ENCODE measurements at places on chromosomes 1 and 21. TPM values are rescaled to one million over a fixed set of nuclear protein-coding genes. Genes with fewer than 3 reads are reported as not detected.

The LINGO4 gene
- total RNA-seq = not detected

The KLHDC7A gene
- total RNA-seq = 4.9 TPM

The CFH gene
- total RNA-seq = 80.7 TPM

The S100A8 gene
- 69.8 TPM for total RNA-seq

The IGSF5 gene
- total RNA-seq = not detected

GRCh38 chr21:34582506-34583150 lies 32.3 kb downstream of the RCAN1 start:
- no peaks in the 10 kb centered on the region for H3K27me3 ChIP-seq
- peak; percentile 60 for DNase-seq
- H3K36me3 ChIP-seq = no peaks in the 10 kb centered on the region
- no peak overlapping the region for H3K27ac ChIP-seq
- peaks cover 6% of the 10 kb centered on the region for H3K4me1 ChIP-seq

DNA sequence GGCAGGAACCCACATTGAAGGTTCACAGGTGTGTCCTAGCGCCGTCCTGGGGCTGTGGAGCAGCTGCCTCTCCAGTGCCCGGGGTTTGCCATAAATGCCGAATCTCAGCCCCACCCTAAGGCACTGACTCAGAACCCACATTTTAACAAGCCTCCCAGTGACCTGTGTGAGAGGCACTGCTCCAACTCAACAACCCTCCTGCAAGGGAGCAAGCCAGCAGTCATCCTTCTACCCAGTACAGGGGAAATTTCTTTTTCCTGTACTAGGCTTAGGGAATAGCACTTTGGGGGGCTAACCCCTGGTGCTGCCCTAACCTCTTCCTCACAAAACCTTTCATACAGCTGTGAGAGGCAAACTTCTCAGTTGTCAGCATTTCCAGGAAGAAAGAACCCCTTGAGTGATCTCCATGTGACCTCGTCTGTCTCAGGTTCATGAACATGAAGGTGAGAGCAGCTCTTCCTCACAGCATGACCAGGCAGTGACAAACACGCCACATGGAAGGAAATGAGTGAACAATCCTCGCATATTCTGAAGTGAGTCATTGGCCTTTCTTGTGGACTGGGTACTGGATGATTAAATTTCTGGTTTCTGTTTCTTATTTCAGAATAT lies 11.4 kb upstream of the BCAR3 start:
- H3K27me3 ChIP-seq = no peaks in the 10 kb centered on the region
- peak overlapping the region; percentile 66 for H3K27ac ChIP-seq
- no peaks in the 10 kb centered on the region for H3K4me1 ChIP-seq
- H3K4me3 ChIP-seq = no peak overlapping the region

GRCh38 chr21:44658541-44658910 lies 794 bp downstream of the KRTAP12-3 start:
- H3K4me1 ChIP-seq = no peaks in the 10 kb centered on the region
- H3K36me3 ChIP-seq = no peaks in the 10 kb centered on the region
- DNase-seq = no peak
- no peak overlapping the region for H3K27ac ChIP-seq
- no peaks in the 10 kb centered on the region for H3K27me3 ChIP-seq

DNA sequence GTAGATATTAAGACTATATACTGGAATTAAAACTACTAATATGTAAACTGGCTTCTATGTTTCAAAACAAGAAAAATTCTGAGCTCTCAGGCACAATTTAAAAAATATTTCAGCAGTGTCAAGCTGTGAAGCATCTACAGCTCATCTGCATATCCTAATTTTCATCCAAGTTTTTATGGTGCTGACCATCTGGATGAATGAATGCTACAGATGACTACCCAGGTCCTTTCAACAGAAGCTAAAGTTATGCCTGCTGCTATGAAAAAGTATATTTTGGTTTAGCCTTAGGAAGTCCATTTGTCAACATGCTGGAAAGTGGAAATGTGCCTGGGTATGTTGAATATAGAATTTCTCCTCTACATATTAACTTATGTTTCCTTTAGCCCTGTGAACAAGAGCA lies 206.9 kb downstream of the NEGR1 start:
- no peak for DNase-seq
- H3K27ac ChIP-seq = no peak overlapping the region
- H3K36me3 ChIP-seq = no peaks in the 10 kb centered on the region
- no peak overlapping the region for H3K4me3 ChIP-seq

DNA sequence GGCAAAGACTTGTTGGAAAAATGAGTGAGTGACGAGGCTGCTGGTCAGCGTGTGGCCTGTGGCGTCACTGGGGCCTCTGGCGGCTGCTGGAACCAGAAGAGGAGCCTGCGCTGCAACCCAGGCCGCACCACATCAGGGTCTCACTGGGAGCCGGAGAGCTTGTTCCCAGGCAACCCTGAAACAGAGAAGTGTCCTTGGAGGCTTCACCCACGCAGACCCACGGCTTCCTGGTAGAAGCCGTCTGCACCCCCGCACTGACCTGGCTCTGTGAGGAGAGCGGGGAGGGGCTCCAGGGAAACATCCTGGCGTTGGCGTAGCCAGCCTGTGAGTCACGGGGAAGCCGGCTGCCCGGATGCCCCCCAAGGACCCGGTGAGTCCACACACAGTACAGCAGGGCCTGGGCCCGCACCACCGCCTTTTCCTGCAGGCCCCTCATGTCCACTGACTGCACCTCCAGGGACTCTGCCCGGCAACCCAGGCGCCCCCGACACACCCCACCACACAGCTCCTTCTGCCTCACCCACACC lies 57.4 kb downstream of the COL6A1 start:
- H3K4me1 ChIP-seq = no peaks in the 10 kb centered on the region
- no peak overlapping the region for H3K4me3 ChIP-seq
- H3K36me3 ChIP-seq = no peaks in the 10 kb centered on the region
- no peak for DNase-seq
- no peak overlapping the region for H3K27ac ChIP-seq

GRCh38 chr1:25869909-25870606 lies 5.5 kb downstream of the PAQR7 start:
- no peak for DNase-seq
- H3K4me3 ChIP-seq = no peak overlapping the region
- no peaks in the 10 kb centered on the region for H3K4me1 ChIP-seq
- H3K36me3 ChIP-seq = no peaks in the 10 kb centered on the region
- no peaks in the 10 kb centered on the region for H3K27me3 ChIP-seq
- no peak overlapping the region for H3K27ac ChIP-seq

Data from lung (tissue), 17 donors.